ENCODE measurements at places on chromosomes 2 and 18.

DNA sequence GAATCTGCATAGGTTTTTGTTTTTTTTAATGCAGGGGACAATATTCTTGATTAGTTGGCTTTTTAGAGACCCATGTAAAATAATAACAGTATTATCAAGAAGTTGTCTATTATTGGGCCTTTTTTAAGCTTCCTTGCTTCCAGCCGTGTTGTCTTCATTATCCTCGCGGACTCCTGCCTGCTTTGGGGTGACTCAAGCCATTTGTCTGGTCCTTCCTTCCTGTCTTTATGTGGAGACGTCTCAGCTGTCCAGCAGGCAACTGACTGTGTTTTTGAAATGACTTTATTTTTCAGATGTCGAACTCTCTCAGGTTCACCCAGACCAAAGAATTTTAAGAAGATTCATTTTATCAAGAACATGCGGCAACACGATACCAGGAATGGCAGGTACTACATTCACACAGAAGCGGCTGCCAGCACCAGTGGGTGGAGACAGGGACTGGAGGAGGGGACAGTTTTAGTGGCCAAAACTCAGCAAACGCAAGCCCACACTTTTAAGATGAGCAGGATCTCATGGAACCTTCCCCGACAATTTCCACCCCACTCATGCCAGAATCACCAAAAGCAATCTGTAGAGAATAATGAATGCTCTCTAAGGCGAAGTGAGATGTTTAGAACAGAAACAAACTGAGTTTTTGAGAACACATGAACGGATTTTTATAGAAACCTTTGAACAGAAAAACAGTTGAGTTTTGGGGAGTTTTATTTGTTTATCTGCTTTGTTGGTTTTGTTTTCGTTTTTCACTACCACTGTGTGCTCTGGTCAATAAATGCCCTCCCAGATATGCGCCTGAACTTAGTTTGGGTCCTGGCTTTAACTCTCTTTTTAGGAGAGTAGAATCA lies 59.1 kb downstream of the CABLES1 start:
- peak; percentile 56 for DNase-seq

GRCh38 chr2:191189112-191189635 lies 38.4 kb upstream of the STAT4 start:
- no peak for DNase-seq

DNA sequence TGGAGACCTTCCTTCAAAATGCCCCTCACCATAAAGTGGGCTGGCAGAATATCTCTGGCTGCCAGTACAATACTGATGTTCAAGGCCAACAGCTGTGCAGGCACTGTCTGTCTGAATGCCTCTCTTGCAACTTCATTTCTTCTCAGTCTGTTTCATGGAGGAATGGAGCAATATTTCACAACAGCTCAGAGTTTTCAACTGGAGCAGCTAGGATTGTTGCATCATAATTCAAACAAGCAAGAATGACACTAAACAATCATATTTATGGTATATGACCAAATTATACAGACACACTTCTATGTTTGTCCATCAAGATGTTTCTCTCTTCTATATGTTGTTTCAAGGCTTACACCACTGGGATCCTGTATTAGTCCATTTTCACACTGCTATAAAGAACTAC lies 444.2 kb downstream of the LRATD1 start:
- DNase-seq, result no peak

DNA sequence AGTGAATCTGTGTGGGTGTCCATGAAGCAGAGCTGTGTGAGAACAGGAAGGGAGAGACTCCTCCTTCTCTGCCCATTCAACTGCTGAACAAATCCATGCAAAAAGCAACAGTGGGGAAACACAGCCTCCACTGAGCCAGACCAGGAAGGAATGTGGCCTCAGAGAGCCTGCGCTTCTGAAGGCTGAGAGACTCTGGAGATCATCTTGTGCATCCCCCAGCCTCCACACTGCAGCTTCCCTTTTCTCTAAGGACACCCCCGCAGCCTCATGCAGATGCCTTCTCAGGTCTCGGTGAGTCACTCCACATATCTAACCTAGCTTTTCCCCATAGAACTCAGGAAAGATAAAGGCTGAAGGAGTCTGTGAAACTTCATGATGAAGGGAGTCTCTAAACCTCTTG lies 402.9 kb downstream of the TNS1 start:
- DNase-seq, result no peak

DNA sequence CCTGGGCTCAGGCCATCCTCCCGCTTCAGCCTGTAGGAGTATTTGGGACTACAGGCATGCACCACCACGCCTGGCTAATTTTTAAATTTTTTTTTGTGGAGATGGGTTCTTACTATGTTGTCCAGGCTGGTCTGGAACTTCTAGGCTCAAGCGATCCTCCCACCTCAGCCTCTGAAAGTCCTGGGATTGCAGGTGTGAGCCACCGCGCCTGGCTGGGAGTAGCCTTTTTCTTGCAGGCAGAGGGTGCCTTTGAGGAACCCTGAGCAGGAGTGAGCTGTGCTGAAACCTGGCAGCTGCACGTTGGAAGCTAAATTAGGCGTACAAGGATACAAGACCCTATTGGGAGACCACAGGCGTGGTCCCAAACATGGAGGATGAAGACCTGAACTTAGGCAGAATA lies 8.0 kb downstream of the CTDSP1 start:
- no peak for DNase-seq

- DNase-seq, result no peak
These were observed 33.0 kb upstream of the GREB1 start for GRCh38 chr2:11500702-11501303.

GRCh38 chr2:218726004-218726574 lies 15.5 kb downstream of the TTLL4 start:
- no peak for DNase-seq

DNA sequence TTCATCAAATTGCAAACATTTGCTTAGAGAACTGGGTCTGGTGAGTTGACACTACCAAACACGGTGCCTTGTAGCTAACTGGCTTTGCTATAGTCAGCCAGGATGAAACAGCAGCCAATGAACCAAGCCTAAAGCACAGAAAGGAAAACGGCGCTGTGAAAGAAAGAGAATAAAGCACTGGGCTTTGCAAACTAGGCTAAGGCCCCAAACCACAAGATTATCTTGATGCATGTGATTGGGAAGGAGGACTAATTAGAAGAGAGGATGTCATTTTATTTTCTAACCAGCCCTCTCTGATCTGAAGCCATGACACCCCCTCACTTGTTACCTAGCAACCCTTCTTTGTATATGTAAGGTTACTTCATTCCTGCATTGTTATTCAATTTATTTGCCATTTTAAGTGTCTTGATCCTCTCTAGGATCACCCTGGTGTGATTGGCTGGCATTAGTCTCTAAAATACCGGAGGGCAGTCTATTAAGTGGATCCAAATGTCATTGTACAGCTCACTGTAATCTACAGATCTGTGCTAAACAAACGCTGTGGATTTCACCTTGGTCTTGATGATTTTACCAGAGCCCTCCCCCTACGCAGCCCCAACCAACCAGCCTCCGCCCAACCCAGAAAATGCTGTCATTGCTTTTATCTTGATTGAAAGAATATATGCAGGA lies 395.4 kb upstream of the ACVR2A start:
- no peak for DNase-seq

GRCh38 chr2:202056611-202057010 lies 16.4 kb upstream of the KIAA2012 start:
- peak; percentile 19 for DNase-seq

GRCh38 chr2:240642061-240642805 lies 17.0 kb downstream of the GPR35 start:
- DNase-seq, result no peak

- DNase-seq, result no peak
These were observed 59.7 kb downstream of the MAP4K3 start for GRCh38 chr2:39377226-39377939.

GRCh38 chr2:20578895-20579825 lies 71.7 kb downstream of the HS1BP3 start:
- peak; percentile 99 for DNase-seq

- DNase-seq, result no peak
These were observed 45.0 kb downstream of the ZBTB7C start for GRCh38 chr18:48364146-48364545.

DNA sequence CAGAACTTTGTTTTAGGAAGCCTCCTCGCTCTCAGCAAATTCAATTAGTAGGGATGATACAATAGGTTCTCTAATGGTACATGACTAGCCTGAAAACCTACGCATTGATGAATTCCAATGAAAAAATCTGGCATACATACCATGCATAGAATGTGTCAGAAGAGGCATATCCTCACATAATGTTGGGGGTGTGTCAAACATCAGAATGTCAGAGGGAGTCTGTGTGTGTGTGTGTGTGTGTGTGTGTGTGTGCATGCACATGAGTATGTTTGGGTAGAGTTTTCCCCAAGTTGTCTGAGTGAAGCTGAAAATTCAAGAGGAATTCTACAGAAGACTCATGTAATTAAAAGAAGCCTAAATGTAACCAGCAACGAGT lies 78.5 kb downstream of the FIGN start:
- DNase-seq, result peak; percentile 73

GRCh38 chr2:75087736-75088135 lies 111.6 kb downstream of the TACR1 start:
- DNase-seq, result no peak

- DNase-seq, result no peak
These were observed 56.5 kb upstream of the ATL2 start for GRCh38 chr2:38433607-38433975.

GRCh38 chr2:218223046-218223445 lies 6.1 kb downstream of the ARPC2 start:
- peak; percentile 39 for DNase-seq

- no peak for DNase-seq
These were observed 34.0 kb upstream of the TMEFF2 start for GRCh38 chr2:192228685-192229084.

DNA sequence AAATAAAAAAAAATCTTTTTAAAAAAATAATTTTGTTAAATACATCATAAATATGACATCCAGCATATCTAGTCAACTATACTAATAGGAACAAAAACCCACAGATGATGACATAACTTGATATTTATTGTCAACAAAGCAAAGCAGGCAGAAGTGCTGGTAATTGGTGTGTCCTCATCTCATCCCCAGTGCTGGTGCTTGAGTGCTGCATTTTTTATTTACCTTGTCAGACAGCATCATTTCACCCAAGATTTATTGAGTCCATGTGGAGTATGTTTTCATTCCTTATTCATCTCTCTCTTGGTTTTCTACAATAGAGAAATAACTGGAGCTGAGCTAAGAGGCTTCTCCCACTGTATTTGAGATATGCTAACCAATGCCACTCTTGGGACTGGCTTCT lies 191.6 kb upstream of the SLC14A2 start:
- DNase-seq, result no peak

DNA sequence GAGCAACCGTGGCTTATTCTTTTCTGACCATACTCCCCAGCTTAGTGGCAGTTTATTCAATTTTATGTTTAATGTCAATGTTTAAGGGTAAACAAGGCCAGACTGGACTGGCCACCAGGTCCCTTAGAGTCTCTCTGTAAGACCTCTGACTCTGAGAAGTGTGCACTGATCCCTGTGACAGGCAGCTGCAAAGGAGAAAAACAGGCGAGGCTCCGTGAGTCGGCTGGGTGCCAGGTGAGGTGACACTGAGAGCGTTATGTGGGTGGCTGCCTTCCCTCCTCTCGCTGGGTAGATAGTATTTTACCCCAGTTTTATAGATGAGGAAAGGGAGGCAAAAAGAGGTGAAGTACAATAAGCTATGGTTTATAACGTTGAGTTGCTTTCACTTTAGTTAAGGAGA lies 139.4 kb upstream of the HDAC4 start:
- DNase-seq, result no peak

DNA sequence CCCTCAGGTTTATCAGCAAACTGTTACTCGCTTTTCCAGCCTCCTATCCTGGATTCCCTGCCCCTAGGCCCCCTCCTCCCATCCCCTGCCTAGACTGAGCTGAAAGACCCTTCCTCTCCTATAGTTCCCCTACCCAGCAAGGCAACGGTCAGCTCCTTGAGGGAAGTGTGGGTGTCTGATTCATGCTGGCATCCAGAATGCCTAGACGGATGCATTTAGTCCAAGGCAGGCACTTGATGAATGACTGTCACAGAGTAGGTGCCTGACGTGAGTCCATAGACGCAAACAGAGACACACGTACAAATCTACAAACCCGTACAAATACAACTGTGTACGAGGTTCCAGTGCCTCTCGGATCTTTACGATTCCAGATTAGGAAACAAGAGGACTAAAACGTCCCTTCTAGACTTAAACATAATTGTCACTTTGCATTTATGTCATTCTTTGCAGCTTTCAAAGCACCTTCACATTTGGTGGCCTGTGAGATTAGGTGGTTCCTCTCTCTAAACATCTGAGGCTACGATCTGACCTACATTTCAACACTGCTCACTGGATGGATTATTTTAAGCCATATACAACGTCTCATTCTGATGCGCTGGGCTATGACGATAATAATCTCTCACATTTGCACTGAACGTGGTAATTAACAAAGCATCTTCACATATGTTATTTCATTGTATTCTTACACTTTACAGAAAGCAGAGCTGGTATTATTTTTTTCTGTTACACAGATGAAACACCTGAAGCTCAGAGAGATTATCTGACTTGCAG lies 36.7 kb downstream of the DNMT3A start:
- no peak for DNase-seq
